ENCODE measurements at places on chromosomes 1 and 21.

DNA sequence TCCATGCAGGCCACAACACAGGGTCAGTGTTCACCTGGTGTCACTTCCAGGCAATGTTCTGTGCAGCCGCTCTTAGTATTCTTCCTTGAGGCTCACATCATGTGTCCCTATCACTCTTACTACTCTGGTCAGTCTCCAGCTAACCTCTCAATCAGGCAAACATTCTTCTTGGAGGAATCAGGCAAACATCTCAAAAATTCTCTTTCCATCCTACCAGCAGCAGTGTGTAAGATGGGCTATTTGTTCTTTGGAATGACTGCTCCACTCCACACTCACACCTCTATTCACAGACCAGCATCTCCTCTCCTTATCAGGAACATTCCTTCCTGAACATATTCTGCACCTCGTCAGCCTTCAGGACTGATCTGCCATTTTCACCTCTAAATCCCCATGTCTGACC lies 4.0 kb downstream of the S100A7A start:
- DNase-seq = no peak

DNA sequence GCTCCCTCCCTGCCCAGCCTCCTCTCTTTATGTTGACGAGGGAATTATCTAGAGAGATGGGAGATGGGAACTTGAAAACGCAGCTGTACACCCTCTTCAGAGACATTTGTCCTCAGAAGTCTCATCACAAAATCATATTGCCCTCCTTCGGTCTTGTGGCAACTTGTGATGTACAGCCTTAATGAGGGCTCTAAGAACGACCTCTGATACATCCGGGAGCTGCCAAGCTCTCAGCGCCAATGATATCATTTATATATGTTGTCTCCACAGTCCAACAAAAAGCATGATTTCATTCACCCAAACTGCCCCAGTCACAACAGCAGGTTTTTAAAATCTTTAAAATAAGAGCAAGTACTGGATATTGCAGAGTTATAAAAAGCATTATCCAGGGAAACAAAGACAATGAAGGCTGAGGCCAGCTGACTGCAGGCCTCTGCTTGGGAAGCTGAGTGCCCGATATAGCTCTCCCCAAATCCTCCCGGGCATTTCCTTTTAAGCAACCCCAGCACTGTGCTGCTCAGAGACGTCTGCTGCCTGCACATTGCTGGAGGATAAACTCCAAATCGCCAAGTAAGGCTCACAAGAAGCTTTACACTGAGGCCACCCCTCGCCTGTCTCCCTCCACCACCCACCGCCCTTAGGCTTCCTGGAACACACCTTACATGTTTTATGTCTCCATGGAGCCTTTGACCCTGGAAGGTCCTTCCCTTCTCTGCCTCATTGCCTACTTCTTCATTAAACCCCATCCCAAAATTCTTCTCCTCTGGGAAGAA lies 236.1 kb downstream of the C1orf94 start:
- DNase-seq = no peak

GRCh38 chr1:78297836-78298235 lies 192.9 kb upstream of the PTGFR start:
- peak; percentile 38 for DNase-seq

- DNase-seq = peak; percentile 72
Measured at GRCh38 chr1:218498056-218498938, 153.2 kb downstream of the TGFB2 start.

GRCh38 chr1:56897150-56898004 lies 42.8 kb downstream of the C8A start:
- DNase-seq = no peak

DNA sequence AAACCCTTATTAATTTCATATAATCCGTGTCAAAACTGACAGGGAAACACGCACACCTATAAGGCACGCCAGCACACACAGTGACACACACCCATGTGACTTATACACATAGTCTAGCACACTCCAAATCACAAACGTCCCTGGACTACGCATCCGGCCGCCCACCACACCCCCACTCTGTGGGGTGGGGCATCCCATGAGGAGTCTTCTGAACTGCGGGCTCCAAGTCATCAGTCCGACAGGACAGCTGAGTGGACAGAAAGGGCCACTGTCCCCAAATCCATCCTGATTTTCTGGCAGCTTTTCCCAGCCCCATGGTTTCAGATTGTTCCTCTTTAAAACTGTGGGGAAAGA lies 829 bp downstream of the PEA15 start:
- peak; percentile 56 for DNase-seq

- peak; percentile 79 for DNase-seq
Measured at GRCh38 chr21:34073032-34073748, at the start of the genes MRPS6 and SLC5A3. Gene MRPS6 (plus strand): TSS chr21:34073578. CDS start chr21:34073701, 123 bp downstream. Gene SLC5A3 (plus strand): TSS chr21:34073578. CDS start chr21:34095199, 21,621 bp downstream.

GRCh38 chr21:42543106-42543847 lies 29.6 kb downstream of the SLC37A1 start:
- DNase-seq = no peak

GRCh38 chr1:62452951-62453350 lies 16.1 kb downstream of the USP1 start:
- DNase-seq = no peak

- DNase-seq = peak; percentile 29
Measured at GRCh38 chr1:31244326-31244725, 4.6 kb upstream of the NKAIN1 start.

GRCh38 chr1:172142324-172142723 lies 278.2 kb upstream of the C1orf105 start:
- DNase-seq = no peak

- DNase-seq = no peak
Measured at GRCh38 chr1:166470441-166470840, 303.6 kb upstream of the FAM78B start.

GRCh38 chr21:36813052-36813451 lies 114.1 kb downstream of the SIM2 start:
- DNase-seq = no peak

- DNase-seq = peak; percentile 50
Measured at GRCh38 chr1:91011726-91012125, 10.1 kb downstream of the ZNF644 start.

DNA sequence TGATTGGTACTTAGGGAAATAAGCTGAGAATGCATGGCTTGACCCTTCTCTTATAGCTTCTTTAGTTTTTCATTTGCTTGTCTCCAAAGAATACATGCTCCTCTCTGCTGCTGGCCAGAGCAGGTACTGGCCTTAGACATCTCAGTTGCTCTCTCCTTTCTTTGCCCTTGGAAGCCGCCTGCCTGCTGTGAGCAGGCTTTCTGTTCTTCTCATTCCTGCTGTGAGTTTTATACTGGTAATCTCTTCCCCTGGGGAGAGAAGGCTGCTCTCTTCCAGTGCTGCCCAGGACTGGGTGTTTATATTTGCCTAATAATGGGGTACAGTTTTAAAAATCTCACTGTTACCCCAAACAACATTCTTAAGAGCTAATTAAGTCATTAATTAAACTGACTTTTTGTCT lies 323.5 kb upstream of the LRRC7 start:
- DNase-seq = no peak

GRCh38 chr1:209876078-209876800 lies 48.5 kb downstream of the UTP25 start:
- DNase-seq = peak; percentile 46

GRCh38 chr1:165342168-165342567 lies 14.3 kb downstream of the LMX1A start:
- DNase-seq = no peak

GRCh38 chr1:246482805-246483568 lies 24.1 kb downstream of the SMYD3 start:
- DNase-seq = no peak

DNA sequence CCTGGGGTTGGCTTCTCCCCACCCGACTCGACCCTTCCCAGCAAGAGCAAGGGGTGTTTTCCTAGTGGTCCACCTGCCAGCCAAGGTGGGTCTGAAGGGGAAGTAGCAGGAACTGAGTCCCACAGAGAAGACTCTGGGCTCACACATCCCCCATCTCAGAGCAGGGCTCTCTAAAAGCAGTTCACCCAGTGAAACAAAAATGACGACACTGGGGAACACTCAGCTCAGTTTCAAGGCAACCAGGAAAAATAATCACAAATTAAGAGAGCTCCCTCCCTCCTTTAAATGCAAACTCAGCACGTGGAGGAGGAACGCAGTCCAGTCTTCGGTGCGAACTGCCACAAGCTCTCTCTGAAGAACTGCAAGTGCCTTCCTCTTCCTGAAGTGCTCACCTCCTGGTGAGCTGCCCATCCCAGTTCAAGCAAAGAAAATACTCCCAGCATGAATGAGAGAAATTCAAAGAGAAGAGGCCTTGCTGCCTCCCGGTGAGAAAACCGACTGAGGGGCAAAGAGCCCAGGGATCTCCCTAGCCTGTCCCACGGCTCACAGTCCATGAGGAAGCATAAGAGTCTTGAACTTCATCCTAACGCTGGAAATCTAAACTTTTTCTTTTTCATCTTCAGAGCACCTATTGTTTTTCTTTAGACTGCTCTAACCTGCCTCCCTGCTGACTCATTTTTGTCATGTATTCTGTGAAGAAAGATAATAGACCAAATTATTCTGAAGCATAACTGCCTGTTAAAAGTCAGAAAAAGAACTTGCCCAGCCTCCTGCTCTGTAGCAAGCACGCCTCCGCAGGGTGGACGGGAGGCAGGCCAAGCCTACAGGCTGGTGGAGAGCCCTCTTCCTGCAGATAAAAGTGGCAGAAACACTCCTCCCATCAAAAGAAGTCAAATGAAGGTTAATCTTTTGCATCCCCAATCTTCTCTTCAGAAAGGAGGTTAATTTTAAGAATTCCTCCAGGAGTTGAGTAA lies 281.4 kb downstream of the HHIPL2 start:
- no peak for DNase-seq

- no peak for DNase-seq
Measured at GRCh38 chr1:24905355-24905978, 24.6 kb downstream of the RUNX3 start.

DNA sequence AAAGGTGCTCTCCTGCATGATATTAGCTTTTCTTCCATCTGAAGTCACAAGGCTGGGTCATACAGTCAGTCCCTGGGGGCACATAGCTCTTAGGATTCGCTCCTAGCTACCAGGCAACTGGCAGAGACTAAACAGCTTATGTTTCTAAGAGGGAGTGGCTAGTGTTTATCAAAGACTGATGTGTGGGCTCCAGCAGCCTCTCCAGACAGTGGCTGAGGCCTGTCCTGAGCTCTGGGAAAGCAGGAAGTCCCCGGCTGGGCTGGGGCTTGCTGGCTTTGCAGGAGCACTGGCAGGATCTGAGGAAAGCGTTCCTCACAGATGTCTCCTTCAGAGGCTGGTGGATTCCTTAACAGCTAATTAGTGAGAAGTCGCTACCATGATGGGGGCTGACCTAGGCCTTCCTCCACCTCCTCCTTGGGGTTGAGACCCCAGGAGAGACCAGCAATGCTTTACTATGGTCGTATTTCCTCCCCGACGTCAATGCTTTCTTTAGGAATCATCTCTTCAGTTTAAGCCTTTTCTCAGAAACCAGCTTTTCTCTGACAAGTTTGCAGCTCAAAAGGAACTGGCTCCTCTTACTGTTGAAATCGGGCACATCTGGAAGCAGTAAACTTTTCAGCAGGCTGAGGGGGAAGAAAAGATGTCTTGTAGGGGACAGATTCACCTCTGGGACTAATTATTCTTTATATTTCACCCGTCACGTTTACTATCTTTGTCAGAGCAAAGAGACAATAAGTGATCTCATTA lies 33.5 kb upstream of the HHAT start:
- DNase-seq = peak; percentile 52

DNA sequence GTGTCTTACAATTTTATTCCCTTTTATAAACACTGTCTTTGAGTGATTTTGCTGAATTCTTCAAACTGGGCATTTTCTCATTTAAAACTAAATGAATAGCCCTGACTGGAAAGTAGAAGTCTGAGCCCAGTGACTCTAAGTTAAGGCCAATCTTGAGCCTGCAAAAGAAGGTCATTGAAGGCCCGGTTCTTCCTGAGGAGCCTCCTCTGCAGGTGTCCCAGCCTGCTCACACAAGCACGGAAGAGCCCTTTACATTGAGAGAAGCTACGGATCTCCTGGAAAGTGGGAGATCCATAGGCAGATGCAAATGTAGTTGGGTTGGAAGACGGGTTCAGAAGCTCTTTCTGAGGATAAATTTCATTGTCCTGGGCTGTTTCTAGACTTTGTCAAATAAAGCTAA lies 3.9 kb downstream of the ZNF678 start:
- DNase-seq = no peak

- no peak for DNase-seq
Measured at GRCh38 chr1:23456226-23456625, 27.8 kb downstream of the ASAP3 start.

DNA sequence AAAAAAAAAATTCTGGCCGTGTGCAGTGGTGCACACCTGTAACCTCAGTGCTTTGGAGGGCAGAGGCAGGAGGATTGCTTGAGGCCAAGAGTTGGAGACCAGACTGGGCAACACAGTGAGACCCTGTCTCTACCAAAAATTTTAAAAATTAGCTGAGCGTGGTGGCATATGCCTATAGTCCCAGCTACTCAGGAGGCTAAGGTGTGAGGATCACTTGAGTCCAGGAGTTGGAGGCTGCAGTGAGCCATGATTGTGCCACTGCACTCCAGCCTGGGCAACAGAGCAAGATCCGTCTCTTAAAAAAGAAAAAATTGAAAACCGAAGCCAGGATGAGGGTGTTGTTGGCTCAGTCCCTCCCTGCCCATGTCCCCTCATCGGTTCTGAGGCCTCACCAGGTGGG lies 55.9 kb upstream of the PAX7 start:
- DNase-seq = no peak

DNA sequence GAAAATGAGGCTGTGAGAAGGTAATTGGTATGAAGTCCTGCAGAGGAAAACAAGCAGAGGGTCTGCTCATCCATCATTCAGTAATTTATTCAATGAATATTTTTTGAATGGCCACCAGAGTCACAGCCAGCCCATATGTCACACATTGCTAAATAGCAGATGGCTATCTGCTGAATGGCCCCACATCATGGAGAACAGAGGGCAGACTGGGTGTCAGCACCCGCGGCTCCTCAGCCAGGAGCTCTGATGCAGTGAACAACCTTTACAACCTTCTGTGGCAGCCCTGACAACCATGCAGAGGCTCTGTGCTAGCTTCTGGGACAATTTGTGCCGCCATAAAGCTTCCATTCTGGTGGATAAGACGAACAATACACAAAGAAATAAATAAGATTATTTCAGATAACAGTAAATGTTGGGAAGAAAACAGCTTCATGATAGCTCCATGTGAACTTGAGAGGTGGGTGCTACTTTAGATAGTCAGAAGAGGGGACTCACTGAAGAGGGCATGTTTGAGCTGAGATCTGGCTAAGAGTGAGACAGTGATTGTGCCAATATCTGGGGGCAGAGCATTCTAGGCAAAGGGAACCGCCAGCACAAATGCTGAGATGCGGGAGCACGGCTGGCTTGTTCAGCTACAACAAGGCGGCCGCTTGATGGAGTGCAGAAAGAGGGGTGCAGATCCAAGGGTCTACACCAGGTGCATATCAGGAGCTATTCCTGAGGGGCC lies 2.8 kb upstream of the C1orf210 start:
- no peak for DNase-seq

GRCh38 chr1:62228883-62229187 lies 34.2 kb downstream of the L1TD1 start:
- DNase-seq = no peak

DNA sequence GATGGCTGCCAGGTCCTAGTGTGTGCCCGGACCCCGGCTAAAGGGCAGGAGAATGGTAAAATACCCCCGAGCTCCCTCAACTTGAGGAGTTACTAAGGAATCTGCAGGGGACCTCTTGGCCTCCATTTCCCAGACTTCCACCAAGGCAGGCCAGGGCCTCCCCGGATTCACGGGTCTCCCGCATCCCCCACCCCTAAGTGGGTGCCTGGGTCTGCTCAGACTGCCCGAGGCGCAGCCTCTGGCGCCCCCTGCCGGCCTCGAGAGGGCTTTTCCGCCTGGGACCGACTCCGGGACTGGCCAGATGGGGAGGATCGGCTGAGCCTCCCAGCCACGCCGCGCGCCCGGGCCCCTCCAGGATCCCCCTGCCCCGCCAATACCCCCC lies 1.7 kb downstream of the PLEKHG5 start:
- DNase-seq = peak; percentile 73

GRCh38 chr1:243834130-243834529 lies 15.9 kb downstream of the AKT3 start:
- no peak for DNase-seq

Measured in fibroblast of upper back skin (primary cell).